ENCODE measurements at places on chromosomes 5 and 9.

DNA sequence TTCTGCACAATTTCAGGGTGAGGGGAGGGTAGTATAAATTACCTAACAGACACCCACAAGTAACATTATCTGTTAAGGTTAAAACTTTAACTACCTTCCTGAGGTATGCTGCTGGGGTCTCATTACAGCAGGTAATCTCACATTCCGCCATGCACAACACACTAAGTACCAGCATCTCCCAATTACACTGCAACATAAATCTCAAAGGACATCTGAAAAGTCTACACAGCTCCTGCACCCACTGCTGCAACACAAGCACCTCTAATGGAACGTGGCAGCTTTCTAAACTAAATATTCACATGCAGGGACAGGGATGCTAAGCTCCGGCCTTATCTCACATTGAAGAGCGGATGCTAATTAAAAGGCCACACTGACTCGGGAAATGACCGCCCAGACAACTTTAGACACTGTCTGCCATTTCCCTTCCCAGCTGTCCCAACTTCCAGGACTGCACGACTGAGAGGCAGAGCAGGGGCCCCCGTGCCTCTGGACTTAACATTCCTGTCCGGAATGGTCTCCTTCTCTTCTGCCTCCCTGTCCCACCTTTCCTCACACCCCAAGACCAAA, 45.9 kb downstream of the PSMB7 start:
- no peak for DNase-seq

DNA sequence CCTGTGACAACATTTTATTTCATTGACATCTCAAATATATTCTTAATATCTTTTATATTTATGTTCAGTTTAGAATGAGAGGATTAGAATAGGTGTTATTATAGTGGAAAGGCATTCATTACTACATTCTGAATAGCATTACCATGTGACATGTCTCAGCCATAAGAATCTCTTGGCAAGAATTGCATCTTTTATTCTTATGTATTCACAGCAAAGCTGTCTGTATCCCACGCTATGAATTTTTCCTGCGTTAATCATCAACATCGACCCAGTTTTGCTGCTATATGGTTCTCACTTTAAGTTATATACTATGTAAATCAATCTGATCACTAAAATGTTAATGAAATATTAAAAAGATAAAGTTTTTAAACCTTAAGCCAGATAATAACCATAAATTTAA, 248.6 kb downstream of the TMEM232 start:
- DNase-seq = no peak

- DNase-seq = no peak
Observed at GRCh38 chr5:51082741-51083140, 300.5 kb upstream of the ISL1 start.

- DNase-seq = no peak
Observed at GRCh38 chr9:124267271-124267807, 9.6 kb downstream of the NEK6 start.

DNA sequence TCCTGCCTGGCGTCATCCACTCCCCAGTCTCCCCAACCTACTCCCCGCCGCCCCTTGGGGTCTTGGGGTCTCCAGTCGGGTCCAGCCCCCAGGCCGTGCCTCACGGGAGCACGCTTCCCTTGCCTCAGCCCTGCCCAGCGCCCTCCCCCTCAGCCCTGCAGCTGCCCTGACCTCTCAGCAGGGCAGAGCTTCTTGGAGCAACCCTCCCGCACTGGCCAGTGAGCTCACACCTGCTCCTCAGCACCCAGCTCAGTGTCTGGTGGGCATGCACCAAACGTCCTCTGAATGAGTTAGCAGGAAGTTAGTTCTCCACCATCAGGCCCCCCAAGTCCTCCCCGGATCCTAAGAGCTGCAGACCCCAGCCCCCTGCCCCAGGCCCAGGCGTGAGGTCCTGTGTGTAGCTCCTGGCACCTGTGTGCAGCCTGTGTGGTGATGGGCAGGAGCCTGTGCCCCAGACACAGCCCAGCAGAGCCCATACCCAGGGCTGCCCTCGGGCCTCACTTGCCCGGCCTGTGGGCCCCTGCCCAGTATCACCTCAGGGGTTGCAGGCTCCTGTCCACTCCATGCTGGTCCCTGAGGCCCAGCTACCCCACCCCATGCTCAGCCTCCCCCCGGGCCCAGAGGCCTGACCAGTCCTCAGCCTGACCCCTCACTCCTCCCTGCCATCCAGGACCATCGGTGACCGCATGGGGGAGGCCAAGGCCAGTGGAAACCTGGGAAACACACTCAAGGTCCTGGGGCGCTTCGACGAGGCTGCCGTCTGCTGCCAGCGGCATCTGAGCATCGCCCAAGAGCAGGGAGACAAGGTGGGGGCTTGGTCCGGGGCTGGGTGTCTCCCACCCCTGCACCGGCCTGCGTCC, 8.2 kb downstream of the GPSM1 start:
- DNase-seq = no peak

- DNase-seq = peak; percentile 87
Observed at GRCh38 chr5:172659909-172660628, 19.0 kb downstream of the NEURL1B start.

GRCh38 chr5:58893551-58893950, 310.7 kb downstream of the RAB3C start:
- no peak for DNase-seq

DNA sequence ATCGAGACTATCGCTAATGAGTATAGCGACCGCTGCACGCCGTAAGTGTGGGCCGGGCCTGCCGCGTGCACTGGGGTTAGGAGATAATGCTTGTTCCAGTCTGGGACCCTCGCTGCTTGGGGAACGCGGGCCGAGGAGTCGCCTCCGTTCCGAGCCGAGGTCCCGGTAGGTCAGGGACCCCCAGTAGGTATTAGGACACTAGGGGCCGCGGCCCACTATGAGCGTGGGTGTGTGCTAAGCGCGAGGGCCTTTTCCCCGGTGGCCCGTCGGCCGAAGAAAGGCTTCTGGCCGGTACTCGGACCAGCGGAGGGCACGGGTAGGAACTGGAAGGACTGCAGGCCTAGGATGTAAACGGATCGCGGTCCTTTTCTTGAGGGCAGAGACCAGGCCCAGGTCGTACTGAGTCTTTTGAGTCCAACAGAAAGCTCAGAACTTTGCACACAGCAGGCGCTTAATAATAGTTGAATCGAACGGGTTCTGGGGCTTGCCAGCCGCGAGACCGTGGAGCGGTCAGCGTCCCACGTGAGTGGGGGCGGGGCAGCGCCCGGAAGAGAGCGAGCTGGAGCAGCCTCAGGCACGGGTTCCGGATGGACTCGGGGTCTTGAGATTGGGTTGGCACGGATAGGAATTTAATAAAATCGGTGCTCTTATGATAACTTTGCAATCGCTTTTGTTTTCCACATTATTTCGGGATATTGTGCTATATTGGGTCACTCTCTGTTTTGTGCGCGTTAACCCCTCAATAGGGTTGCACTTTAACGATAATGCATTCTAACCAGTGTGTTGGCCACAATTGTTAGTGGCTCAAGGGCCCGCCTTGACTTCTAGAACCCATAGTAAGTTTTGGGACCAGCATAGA, 733 bp downstream of the HSPA4 start:
- DNase-seq = peak; percentile 54

DNA sequence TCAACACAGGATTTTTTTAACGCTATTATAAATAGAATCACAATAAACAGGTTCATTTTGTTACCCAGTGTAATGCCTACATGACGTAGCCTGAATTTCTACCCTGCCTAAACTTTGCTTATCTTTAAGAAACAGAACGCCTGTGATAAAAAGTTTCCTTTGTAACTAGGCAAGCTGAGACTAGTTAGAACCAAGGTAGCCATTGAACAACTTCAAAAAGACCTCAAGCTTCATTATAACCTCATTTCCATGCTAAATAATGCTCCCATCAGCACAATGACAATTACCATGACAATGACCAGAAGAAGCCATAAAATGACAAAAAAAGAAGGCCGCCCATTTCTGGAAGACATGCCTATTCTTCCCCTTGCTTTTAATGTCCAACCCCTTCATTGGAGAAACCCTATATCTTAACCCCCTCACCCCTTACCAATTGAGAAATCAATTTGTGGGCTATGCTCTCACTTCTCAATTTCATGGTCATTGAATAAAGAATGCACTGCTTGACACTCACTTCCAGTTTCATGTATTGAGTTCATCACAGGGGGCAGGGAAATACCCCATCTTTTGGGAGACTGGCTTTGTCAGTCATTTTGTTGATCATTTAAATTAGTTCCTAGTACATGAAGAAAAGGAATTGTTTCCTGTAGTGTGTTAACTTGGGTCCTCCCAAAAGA, 276.8 kb downstream of the MCTP1 start:
- DNase-seq = no peak

DNA sequence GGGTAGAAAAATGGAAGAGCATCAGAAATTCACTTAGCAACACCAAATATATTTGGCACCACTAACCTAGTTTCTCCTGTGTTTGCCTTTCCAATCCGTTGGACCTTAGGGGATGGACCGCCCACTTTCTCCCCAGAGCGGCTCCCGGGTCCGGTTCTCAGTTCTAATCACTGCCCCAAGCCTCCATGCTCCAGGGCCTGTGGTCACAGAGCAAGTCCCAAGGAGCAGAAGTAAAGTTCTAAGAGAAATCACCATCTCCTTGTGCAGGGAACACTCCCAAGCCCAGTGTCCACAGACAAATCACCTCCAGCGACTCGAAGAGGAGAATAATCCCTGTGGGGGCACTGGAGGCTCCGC, 728 bp upstream of the SLC1A1 start:
- no peak for DNase-seq

GRCh38 chr5:150656191-150657132, 4.6 kb upstream of the MYOZ3 start:
- peak; percentile 74 for DNase-seq

DNA sequence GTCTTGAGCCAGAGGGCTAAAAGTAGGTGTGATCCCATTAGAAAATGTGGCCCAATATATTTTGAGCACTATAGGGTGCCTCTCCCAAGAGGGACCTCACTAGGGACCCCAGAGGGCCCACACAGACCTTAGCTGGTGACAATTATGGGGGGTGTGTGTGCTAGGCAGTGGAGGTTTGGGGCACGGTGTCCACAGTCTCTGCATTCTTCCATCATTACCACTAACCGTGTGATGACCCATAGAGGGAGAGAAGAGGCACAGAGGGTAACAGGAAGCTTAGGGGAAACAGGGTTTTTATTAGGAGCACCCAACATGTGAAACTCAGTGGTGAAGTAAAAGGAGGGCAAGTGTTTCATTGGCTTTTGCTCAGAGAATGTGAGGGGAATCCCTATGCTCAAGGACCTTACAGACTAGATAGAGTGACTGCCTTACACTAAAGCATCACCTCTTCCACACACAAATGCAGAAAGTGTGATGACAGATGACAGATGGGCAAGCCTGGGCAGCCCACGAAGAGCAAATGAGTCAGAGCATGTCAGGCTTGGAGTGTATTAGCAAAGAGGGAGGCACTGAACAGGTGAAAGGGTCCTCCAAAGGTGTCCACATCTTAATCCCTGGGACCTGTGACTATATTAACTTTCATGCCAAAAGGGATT, 2.5 kb upstream of the ACTL7A start:
- no peak for DNase-seq

GRCh38 chr5:134175921-134176510, 734 bp downstream of the SKP1 start:
- no peak for DNase-seq

Measured in large intestine (tissue), 12 donors.